Activated T-cell treated with anti-CD3 and anti-CD28 coated beads for 4 hours (primary cell): ENCODE measurements at places on chromosomes 1 and 21.

DNA sequence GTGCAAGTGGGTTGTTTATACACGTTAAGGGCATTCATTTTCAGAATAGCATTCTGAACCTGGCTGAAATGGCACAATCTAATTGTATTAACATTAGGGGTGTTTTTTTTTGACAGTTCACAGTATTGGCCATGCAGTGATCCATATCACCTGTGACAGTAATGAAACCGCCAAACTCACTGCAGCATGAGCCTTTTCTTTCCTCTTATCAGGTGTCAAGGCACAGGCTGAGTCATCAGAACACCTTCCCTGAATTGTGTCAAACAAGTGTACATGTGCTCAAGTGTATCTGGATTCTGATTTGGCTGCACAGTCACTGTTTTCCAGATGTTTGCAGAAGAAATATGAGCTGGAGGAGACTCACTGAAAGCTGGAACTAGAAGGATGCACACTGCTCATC is 47.7 kb upstream of the C8B start:
- DNase-seq: no peak

DNA sequence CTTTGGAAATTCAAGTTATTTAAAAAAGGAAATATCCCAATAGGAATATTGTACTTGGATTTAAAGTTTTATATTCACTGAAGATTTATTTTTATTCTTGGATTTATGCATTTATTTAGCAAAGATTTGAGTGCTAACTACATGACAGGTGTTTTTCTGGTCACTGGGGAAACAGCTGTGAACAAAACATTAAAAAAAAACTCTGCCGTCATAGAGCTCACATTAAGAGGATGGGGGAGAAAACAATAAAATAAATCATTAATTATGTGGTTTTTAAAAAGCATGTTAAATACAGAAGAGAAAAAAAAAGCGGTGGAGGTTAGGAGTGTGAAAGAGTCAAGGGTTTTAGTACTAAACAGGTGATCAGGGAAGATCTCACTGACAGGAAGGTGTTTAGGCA is 149.9 kb downstream of the GALNT2 start:
- no peak for DNase-seq

DNA sequence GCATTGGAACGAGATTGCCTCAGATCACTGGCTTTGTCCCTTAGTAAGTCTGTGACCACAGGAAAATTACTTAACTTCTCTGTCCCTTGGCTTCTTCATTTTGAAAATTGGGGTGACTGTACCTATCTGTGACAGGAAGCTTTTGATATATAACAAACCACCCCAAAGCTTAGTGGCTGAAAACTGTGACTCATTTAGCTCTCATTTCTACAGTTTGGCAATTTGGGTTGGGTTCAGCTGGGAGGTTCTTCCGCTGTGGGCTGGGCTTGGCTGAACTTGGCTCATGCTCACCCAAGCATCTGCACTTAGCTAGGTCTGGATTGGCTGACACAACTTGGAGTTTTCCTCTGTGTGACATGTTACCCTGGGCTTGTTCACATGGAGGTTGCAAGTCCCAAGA is 14.0 kb downstream of the C1orf94 start:
- no peak for DNase-seq

DNA sequence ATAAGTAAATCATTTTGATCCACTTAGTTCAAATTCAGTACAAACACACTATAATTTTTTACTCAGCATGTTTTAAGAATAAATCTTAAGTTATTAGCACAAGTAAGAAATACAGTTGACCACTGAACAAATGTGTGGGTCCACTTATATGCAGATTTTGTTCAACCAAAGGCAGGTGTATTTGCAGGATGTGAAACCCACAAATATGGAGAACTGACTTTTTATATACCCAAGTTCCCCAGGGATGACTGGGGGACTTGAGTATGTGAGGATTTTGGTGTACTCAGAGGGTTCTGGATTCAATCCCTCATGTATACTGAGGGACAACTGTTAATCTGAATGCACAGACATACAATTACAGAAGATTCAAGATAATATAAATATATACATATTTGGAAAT is 25.7 kb upstream of the ERICH3 start:
- DNase-seq: no peak

DNA sequence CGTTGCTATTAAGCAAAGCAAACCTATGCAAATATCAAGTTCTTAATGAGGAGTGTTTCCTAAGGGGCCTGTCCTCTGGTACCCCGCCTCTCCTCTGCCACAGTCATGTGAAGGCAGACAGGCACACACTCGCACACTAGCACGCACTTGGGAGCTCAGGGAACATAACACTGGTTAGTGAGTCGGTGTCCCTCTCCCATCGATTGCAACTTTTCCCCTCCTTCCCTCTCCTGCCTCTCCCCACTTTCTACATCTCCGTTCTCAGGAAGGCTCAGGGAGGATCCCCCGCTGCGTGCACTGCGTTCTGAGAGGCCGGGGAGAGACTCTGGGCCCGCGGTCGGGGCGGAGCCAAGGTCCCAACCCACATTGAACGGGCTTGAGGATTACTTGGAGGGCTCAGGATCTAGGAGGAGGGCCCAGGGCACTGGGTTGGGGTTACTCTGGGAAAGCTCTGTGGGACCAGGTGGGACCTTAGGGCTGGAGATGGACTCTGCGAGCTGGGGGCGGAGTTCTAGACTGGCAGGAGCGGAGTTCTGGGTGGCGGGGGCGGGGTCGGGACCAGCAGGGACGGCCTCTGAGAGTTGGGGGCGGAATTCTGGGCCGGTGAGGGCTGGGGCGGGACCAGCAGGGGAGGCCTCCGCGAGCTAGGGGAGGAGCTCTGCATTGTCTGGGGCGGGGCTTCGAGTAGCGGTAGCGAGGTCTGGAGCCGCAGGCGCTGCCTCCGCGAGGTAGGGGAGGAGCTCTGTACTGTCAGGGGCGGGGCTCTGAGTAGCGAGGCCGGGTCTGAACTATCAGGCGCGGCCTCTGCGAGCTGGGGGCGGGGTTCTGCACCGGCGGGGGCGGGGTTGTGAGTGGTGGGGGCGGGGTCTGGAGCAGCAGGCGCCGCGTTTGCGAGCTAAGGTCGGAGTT is 533 bp upstream of the LEPR start:
- DNase-seq: peak; percentile 98

DNA sequence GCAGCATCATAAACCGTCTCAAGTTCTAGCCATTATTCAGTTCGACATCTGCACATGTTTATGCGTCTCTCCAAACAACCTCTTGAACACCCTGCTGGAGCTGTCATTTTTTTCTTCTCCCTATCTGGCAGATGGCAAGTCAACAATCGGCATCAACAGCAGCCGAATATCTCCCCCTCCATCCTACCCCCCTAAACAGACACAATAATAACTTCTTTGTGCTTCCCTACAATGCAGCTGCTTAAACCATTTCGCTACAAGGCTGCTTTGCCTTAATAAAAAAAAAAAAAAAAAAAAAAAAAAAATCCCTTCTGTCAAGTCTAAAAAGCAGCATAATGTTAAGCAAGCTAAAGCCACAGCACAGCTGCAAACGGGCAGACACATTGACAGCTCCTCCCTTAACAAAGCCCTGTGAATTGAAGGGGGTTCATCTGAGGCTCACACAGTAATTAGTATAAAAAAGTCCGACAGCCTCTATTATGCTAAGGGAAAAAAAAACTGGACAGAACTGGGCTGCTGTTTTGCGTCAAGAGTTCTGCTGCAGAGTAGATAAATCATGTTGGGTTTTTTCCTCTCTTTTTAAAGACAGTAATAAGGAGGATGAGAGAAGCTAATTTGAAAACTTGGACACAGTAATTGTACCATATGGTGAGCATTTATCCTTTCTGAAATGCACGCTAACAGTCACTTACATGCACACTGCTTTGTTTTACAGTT is 136.4 kb downstream of the AKT3 start:
- DNase-seq: no peak

DNA sequence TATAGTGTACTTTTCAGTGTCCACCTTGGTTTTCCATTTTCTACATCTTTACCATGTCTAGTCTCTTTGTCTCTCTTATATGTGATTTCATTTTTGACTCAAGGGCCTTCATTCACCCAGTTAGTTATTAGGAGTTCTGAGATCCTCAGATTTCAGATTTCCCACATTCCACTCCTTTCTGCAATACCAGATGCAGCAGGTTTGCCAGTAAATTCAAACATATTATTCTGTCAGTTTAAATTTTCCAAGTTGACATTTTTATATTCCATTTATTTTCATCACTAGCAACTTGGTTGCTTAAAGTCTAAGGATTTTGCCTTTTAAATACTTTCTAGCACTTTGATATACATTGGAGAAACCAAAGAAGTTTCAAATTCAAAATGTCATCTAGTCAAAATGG is 42.4 kb downstream of the ABL2 start:
- no peak for DNase-seq

DNA sequence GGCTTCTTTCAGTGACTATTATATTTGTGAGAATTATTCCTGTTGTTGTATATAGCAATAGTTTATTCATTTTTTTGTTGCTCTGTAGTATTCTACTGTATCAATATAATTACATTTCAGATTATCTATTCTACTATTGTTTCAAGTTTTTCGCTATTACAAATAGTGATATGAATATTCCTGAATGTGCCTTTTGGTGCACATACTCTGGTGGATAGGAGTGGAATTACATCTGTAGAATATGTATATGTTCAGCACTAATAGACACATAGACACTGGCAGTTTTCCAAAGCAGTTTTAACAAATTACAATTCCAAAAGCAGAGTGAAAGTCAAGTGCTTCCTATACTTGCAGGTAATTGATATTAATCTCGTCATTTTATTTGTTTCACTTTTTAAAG is 696.2 kb upstream of the PRMT6 start:
- no peak for DNase-seq

GRCh38 chr21:45709173-45709572 is 65.6 kb downstream of the PCBP3 start:
- no peak for DNase-seq

DNA sequence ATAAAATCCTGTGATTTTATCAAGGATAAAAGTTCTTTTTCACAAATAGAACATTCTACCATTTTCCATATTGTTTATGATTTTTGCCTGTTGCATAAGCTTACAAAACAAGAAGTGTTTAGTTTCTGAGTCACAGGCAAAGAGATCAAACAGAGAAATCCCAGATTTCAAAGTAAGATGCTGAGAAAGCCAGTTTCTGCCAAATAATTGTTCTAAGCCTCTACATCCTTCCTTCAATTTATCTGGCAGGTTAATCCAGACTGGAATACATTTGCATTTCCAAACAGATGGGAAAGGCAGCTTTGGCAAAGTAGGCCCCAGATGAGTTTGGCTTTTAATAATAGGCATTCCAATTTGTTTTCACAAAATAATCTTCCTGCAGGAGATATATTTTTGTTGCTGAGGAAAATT is 2.5 kb downstream of the SLC1A7 start:
- DNase-seq: no peak

- DNase-seq: no peak
These were observed 573 bp downstream of the KLHL21 start for GRCh38 chr1:6601923-6602668.

DNA sequence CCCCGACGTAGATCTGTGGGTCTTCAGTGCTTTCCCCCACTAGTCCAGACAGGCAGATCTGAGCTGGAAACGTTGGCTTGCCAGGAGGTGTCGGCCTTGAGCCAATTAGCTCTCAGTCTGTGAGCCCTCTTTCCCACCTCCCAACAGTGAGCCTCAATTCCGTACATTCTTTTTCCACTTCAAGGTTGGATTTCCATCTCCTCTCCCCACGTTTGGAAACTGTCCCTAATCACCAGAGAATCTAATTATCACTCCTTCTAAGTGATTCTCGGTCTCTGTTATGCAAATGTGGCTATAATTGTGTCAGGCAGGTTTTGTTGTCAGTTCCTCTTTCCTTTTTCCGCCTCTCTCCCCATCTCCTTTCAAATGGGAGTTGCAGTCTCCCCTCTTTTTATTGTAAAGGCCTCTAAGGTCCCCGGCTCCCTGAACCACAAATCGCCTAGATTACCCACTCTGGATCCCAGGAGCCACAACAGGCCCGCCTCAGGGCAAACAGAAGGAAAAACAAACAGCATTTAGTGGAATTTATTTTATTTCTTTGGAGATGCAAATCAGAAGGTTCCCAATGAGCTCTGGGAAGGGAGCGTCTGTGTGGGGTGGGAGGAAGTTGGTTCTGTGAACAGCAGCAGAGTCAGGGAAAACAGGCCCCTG is 29.4 kb upstream of the LRRN2 start:
- DNase-seq: no peak

DNA sequence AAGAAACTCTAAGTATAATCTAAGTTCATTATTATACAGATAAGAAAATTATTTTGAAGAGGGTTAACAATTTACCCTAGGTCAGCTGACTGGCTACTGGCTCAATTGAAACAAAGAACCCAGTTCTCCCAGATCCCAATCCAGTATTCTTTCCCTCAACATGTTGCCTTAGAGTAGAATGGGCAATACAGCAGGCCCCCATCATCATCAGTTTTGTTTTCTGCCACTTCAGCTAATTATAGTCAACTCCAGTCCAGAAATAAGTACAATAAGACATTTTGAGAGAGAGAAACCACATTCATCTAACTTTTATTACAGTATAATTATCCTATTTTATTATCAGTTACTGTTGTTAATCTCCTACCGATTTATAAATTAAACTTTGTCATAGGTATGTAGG is 241.2 kb downstream of the ASTN1 start:
- no peak for DNase-seq

DNA sequence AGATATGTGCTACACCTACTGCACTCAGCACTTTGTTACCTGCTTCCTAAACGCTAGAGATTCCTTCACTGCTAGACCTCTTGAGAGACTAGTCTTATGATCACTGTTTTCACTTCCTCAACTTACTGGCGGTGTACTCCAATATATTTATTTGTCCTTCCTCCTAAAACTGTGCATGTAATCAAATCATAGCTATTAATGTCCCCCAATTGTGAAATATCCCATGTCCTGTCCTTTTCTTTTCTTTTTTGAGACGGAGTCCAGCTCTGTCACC is 3.4 kb downstream of the SOAT1 start:
- no peak for DNase-seq

DNA sequence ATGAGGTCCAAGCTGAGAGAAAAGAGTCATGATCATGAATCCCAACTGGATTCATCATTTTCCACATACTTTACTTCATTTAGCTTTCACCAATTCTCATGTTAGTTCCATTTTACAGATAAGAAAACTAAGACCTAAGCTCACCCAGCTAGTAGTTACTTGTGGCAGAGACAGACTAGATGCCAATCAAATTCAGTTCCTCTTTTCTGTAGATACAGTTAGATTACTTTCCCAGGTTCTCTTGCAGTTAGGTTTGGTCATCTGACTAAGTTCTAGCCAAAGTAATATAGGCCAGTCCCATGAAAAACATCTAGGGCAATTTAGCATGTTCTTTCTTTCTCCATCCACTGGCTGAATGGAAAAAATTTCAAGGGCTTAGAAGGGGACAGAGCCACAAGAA is 8.9 kb upstream of the KCND3 start:
- no peak for DNase-seq

DNA sequence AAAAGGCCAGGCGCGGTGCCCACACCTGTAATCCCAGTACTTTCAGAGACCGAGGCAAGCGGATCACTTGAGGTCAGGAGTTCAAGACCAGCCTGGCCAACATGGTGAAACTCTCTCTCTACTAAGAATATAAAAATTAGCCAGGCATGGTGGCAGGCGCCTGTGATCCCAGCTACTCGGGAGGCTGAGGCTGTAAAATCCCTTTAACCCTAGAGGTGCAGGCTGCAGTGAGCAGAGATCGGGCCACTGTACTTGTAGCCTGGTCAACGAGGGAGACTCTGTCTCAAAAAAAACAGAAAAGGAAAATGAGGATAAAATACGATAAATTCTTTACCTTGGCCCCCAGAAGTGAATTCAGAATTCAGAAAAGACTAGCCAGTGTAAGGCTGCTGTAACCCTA is 1.6 kb downstream of the TMEM50B start:
- DNase-seq: no peak

- DNase-seq: no peak
These were observed 95.6 kb downstream of the ZNF644 start for GRCh38 chr1:90925928-90926869.

GRCh38 chr1:9764550-9764949 is 59.2 kb downstream of the CLSTN1 start:
- no peak for DNase-seq
